AG10803 (cell line): ENCODE measurements at places on chromosomes 11 and 22.

DNA sequence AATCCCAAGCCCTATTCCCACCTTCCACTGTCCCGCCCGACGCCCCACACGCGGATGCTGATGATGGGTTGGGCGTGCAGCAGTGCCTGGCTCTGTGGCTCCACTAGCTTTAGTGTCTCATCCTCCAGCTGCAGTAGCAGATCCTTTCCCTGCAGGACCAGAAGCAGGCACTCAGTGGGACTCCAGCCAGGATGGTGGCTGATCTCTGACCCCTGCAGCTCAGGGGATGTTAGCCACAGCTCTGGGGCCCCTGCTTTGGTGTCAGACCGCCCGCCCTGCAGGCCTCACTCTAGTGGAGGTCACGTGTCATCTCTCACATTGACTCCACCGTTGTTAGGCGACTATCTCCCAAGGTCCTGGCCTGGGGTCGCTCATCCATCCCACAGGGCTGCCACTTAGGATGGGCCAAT, 11.8 kb downstream of the SMPD1 start:
- no peak for DNase-seq

GRCh38 chr22:42642806-42643633, 2.6 kb upstream of the ATP5MGL start:
- DNase-seq: no peak

- DNase-seq: peak; percentile 35
These were observed 892 bp downstream of the GDPD5 start for GRCh38 chr11:75524665-75525432.

- DNase-seq: no peak
These were observed 3.1 kb upstream of the TMA7B start for GRCh38 chr22:39956932-39957664.
